ENCODE measurements at places on chromosomes 6 and 20.

DNA sequence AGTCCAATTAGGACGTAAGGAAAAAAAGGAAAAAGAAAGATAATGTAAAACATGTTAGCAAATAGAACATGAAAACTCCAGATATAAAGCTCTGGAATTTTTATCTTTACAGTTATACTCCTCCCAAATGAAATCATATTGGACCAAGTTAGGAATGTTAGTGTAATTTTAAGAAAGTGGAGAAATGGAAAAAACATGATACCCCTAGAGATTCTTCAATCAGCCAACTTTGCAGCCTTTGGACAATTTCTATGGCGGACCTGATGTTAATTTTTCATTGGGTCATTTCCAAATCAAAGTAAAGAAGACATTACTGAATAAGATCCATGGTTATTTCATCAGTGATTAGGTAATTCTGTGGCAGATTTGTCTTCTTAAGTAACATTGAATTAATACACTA lies 748.7 kb downstream of the RFPL4B start:
- no peak for DNase-seq

DNA sequence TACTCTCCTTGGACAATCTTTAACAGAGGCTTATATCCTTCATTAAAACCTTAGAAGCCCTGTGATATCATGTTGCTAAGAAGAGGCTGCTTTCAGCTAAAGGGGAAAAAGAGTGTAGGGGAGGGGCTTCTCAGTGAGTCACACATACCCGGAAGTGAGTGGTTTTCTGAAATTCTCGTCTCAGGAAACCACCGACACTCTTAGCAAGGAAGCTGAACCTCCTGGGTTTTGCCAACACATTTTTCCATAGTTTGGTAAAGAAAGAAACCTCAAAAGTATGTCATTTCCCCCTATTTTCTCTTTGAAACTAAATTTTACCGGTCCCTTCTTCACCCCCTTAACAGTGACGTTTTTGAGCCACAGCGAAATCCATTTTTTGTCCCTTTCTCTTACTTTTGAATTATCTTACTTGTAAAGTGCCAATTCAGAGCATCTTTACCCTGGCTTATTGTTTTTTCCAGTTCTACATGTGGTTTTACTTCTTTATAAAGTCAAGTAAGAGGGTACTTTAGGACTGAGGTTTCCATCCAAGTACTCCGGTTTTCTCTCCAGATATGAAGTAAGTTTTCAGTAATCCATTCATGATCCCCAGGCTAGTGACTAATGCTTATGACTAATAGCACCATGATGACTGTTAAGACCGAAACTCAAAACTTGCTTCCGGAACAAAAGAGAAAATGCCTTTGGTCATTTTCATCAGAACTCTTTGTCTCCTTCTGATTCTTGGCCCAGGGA lies 219.3 kb downstream of the ARHGAP18 start:
- no peak for DNase-seq

DNA sequence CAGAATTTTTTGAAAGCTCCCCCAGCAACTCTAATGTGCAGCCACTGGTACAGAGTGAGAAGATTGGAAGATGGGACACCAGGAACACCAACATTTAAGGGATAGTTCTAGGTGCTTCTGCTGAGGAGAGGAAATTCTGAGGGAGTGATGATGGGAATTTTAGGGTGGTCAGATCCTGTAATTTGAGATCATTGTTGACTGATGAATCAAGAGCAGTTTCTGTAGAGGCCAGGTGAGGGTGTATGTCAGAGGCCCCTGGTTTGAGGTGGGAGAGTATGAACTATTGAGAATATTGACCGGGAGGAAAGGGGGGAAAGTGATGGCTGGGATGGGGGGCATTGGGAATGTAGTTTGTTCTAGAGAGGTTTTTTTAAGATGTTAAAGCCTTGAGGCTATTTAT lies 47.2 kb downstream of the PTPRA start:
- DNase-seq, result no peak

- peak; percentile 24 for DNase-seq
These were observed 46.8 kb downstream of the MAP7 start for GRCh38 chr6:136503303-136504029.

DNA sequence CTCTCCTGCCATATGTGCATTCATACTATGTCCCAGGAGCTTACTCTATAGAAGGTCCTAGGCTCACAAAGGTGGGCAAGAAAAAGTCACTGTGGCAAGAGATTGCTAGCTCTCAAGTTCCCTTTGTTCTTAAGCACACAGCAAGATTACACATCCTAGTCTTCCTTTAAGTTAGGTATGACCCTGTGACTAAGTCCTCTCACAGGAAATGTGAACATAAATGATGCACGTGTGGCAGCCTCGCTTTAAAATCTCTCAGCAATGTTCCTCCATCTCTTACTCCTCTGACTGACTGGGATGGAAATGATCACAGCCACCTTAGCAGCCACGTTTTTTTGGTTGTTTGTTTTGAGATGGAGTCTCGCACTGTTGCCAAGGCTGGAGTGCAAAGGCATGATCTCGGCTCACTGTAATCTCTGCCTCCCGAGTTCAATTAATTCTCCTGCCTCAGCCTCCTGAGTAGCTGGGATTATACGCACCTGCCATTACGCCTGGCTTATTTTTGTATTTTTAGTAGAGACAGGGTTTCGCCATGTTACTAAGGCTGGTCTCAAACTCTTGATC lies 35.7 kb upstream of the HAO1 start:
- DNase-seq, result no peak

DNA sequence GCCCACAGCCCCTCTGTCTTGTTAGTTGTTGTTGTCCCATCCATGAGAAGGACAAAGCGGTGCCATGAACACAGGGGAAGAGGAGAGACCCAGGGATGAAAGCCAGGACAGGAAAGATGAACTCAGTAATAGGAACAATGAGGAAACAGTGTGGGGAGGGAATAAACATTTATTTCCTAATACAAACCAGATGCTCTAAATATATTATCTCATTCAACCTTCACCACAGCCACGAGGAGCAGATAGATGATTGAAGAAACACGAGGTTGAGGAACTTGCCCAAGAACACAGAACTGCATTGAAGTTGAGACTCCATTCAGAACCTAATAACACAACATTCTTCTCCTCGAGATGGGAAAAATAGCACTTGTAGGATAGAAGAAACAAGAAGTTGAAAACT lies 53.0 kb upstream of the AIG1 start:
- no peak for DNase-seq

DNA sequence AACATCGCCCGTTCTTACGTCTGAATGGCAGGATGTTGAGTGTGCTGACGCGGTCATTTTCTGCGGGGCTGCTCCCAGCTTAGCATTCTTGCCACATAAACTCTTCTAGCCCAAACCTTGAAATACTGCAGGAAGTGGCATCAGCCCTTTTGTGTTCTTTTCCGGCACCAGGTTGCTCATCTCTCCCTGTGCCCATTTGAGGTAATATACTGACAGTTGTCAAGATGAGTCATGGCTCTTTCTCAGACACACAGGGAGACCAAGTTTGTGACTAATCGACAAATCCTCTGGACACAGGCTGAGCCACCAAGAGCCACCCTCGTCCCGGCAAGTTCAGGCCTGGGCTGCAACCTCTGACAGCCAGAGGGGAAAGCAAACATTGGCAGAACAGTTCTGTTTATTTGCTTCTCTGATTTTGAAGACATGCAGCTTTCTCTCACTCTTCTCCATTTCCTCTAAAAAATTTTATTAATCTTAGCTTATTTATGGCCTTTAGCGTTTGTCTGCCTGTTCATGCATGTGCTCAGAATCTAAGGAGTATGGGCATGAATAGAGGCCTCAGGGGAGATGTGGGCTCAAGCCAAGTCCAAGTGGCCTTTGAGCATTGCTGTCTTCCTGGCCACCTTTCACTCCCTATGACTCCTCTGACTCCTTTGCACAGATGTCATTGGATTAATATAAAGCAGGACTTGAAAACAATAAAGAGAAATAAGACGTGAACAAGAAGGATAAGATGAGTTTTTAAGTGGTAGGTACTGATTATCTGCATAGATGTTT lies 328.2 kb upstream of the JAG1 start:
- no peak for DNase-seq
